Fibroblast of skin of scalp (primary cell): ENCODE measurements at places on chromosomes 13 and 19.
A peak's percentile ranks its signal among the peaks of the same experiment; 100 is the strongest.

GRCh38 chr19:2227415-2228156 is 8.5 kb downstream of the PLEKHJ1 start:
- no peak for DNase-seq

DNA sequence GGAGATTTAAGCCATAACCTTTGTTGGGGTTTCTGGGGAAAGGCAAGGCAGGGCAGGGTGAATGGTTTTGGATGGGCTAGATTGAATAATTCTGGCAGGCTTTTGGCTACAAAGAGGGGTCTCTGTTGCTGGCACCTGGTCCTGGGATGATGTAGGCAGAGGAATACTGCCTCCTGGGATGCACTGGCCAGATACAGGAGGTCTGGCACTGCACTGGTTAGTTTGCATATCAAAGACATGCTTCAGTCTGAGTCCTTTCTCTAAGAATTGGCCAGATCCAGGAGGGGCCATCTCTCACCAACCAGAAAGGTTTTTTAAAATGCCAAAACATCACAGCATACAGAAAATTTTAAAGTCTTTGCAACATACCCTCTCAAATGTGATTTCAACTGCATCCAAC is 8.0 kb upstream of the MEDAG start:
- no peak for DNase-seq

GRCh38 chr19:33187183-33187540 is 7.0 kb upstream of the LRP3 start:
- DNase-seq: no peak

DNA sequence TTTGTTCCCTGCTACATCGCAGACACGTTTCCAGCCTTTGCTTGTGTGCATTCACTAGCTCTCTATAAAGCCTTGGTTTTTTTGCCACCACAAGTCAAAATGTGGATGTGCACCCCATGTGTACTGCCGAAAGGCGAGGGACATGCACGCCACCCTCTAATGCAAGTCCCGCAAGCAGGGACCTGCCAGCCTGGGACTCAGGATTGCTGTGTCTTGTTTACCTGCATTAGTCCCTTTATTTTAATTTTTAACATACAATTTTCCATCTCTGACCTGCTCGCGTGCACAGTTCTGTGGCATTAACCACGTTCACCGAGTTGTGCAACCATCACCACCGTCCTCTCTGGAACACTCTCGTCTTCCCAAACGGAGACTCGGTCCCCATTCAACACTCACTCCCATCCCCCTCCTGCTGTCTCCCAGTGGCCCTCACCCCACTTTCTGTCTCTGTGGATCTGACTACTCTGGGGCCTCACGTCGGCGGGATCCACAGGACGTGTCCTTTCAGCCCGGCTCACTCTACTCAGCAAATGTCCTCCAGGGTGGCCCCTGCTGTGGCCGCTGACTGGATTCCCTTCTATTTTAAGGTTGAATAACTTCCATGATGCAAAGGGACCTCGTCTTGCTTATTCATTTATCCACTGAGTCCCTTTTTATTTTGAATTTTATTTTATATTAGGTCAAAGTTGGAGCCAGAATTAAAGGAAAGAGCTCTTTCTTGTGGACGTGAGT is 58.4 kb downstream of the RASA3 start:
- no peak for DNase-seq

GRCh38 chr13:66659701-66660467 is 570.3 kb downstream of the PCDH9 start:
- peak; percentile 59 for DNase-seq

DNA sequence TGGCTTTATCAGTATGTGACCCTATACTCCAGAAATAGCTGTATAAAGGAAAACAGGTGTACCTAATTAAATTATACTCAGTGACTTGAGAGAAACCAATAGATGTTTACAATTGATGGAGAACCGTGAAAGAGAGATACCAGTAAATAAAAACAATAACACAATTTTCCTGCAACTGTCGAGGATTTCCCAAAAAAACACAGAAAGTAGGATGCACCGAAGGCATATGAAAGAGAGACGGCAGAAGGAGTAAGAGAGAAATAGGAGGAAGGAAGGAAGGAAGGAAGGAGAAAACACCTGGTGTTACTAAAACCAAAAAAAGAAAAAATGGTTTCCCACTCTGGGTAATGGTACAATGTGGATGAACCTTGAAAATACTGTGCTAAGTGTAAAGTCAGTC is 6.8 kb upstream of the ZNF229 start:
- DNase-seq: no peak
